Activated CD4-positive, alpha-beta T cell treated with anti-CD3 and anti-CD28 coated beads, Interleukin-2, amount 50 U/mL, for 1 hour (primary cell): ENCODE measurements at places on chromosomes 7 and 10.

DNA sequence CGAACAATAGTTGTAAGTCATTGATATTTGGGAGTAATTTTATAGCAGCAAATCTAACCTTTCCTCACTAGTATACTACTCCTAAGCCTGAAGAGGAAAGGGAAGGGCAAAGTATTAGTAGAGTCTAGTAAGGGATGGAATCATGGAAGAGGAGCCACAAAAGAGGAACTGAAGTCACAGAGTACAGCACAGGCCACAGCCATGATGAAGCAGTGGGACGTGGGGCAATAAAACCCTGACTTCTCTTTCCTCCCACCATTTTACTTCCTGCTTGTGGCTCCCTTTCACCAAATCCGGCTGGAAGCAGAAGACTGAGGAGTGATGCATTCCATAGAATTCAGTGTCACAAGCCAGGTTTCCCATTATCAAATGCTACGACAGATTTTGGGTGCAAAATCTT lies 58.7 kb downstream of the CABCOCO1 start:
- no peak for DNase-seq

- no peak for DNase-seq
These were observed 127.0 kb downstream of the LYZL1 start for GRCh38 chr10:29415876-29416275.

DNA sequence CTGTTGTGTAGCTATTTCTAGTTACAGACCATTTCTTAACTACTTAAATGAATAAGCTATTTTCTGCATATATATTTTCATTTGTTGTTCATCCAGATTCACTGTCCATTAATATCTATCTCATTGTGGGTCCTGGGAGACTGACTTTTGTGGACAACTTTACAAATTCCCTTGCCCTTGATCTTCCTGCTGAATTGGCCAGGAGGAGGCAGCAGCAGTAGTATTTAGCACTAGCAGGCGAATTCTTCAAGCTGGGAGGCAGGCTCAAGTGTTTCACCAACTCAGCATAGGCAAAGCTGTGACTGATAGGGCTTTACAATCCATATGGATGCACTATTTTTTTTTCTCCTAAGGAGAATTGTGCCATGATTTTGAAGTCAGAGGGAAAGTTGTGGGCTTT lies 461.0 kb upstream of the NRG3 start:
- DNase-seq = no peak

DNA sequence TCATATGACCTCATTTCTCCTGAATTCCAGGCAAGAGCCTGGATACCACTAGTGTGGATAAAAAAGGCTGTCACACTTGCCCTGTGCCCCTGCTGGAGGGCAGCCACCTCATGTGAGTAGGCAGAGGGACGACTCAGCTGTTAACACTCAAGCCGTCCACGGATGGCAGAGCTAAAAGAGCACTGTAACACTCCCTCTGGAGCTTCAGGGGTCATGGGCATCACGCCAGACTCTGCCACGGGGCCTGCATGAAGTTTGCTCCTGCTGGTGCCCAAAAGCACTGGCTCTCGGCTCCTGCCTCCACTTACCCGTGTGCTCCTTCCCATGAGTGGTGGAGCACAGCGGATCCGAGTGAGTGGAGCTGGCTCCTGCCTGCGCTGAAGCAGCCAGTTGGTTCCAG lies 919.8 kb upstream of the C7orf33 start:
- DNase-seq = no peak

DNA sequence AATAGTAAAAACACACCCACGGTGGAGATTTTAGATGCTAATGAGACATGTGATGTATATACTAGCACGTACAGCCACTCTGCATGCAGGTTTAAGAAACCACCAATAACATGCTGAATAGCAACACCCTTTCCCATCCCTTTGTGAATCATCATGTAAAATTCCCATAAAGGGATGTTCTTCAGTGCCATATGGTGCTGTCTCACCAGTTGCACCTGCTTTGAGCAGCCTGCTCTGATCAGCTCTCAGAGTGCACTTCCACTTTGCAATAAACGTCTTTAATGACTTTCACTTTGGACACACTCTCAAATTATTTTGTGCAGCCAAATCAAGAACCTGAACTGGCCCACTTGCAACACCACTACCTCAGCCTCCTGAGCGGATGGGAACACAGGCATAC lies 615.0 kb downstream of the ANKRD7 start:
- no peak for DNase-seq

DNA sequence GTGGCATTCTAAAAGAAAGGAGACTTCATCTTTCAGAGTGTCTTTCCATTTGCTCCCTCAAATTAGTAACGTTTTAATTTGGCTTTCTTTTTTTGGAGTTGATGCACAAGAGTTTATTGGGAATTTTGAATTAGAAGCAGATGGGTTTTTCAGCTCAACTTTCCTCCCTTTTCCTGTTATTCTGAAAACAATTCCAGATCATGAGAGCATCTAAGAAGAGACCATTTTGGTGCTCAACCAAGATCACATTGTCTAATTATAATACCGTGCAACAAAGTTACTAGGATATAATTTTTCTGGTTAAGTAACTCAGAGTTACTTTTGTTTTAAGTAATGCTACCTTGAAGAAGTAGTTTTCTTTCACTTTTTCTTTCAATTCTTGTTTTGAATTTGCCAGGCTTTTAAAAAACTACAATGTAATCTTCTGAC lies 396.6 kb upstream of the KLF6 start:
- DNase-seq = no peak

DNA sequence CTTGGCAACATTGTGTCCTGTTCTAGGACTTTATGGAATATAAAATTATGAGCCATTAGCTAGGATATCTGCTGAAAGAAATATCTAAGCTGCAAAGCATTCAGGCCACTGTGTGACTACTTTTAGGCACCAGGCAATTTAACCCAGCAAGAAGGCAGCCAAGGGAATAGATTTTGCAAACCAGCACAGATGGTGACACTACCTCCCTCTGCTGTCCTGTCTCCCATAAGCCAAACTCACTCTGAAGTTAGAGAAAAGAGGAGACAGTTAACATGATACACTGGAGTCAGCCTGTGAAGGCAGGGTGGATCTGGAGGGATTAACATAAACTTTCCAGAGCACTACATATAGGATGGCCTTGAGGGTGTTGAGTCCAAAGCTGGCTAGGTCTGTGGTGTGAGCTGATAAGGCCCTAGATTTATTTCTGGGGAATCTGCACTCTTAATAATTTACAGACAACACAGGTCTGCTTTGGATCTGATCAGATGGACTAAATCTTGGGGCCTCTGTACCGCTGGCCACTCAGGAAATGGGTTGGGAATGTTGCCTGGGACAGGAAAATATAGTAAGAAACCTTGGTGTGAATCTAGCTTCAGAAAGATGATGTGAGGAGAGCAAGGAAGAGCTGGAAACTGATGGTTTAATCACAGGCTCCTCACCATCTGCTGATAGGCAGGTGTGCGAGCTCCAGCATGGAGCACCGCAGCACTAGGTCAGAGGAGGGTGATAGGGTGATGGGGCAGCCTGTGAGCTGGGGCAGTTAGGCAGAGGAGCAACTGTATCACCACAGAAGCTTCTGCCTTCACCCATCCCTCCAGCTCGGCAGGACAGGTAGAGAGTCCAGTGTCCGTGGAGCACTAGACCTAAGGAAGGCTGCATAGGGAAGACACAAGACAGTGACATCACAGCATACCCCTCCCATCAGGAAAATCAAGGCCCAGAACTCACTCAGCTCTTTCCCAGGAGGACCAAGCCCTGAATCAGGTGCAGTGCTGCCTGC lies 229.9 kb upstream of the PRSS1 start:
- DNase-seq = no peak

GRCh38 chr7:131553931-131554330 lies 2.5 kb downstream of the PODXL start:
- no peak for DNase-seq

DNA sequence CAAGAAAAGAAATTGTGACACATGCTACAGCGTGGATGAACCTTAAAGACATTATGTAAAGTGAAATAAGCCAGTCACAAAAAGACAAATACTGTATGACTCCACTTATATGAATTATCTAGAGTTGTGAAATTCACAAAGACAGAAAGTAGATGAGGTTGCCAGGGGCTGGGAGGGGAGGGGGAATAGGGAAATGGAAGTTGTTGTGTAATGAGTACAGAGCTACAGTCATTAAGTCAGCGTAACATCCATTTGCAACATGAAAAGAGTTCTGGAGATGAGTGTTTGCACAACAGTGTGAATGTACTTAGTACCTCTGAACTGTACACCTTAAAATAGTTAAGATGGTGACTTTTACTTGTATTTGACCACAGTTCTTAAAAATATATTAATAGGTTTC lies 112.1 kb upstream of the CDK1 start:
- no peak for DNase-seq

DNA sequence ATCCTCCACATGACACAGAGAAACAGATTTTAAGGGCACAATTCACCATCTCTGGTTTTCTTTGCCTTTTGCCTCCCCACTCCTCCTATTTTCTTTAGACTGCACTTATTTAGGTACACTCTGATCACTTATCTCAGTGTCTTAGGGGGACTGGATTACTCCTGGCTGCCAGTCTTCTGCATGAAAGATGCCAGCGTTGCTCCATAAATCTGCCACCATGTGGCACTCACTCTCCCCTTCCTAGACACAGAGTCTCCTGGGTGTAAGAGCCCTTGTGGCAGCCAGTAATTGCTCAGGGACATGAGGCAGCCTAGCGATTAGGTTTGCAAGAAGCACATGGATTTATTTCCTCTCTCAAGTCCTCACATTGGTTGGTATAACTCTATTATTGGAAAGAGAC lies 34.5 kb upstream of the RBM20 start:
- no peak for DNase-seq

DNA sequence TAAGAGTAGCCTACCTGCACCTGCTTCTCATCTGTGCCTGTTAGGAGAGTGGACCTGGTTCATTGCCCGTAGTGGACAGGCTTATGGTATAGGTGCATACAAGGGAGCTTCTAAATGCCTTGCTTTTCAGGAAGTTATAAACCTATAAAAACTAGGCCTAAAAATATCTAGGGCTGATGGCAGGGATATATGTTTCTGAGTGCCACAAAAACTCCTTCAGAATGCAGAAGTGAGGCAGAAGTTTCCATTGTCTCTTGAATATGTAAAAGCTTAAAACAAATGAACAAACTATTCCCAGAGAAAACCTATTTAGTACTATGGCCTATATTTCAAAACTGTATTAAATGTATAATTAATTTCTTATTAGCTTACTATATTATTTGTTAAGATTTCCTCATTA lies 91.8 kb downstream of the RNLS start:
- DNase-seq = no peak

DNA sequence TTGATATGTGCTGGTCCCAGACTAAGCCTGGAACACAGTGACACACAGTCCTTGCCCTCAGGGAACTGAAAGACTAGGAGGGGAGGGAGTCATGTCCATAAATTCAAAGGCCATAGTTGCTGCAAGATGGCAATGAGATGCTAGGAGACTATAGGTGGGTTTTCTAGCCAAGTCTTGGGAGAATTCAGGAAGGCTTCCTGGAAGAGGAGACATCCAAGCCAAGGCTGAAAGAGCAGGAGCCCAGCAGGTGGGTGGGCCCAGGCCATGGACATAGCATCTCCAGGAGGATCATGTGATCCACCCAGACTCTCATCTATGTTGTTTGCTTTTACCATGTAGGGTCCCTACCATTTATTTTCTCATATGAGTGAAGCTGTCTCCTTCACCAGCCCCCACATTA lies 335.1 kb downstream of the DPP6 start:
- no peak for DNase-seq

DNA sequence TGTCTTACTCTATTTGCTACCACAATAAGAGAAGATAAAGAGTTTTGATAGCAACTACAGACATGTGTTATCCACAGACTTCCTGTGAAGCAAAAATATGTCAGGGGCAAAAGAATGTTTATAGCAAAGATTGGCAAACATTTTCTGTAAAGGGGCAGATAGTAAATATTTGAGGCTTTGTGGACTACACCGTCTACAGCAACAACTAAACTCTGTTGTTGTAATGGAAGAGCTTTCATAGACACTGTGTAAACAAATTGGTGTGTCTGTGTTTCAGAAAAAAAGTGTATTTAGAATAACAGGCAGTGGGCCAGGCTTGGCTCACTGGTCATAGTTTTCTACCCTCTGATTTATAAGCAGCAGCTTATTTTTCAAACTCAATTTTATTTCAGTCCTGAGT lies 521.4 kb downstream of the ANKRD7 start:
- DNase-seq = no peak

DNA sequence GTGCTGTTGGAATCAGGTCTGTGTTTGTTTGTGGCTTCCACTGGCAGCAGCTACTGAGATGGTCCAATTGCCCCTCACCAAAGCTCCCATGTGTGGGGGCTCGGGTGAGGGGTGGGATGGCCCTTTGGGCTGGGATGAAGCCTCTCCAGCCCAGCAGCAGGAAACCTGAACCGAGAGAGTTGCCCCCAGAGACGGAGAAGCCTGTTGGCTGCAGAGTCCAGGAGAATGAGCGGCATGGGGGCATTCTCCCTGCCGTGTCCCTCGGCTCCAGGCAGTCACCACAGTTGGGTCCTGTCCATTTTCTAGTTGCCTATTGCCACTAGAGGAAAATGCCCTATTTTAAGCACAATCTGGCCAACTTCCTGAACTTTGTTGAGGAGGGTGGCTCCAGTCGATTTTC lies 222.2 kb upstream of the PPP2R2D start:
- DNase-seq = no peak

- DNase-seq = no peak
These were observed 132.8 kb downstream of the SEMA3C start for GRCh38 chr7:80785961-80786536.

- no peak for DNase-seq
These were observed 357.6 kb downstream of the DPP6 start for GRCh38 chr7:154409703-154410311.

DNA sequence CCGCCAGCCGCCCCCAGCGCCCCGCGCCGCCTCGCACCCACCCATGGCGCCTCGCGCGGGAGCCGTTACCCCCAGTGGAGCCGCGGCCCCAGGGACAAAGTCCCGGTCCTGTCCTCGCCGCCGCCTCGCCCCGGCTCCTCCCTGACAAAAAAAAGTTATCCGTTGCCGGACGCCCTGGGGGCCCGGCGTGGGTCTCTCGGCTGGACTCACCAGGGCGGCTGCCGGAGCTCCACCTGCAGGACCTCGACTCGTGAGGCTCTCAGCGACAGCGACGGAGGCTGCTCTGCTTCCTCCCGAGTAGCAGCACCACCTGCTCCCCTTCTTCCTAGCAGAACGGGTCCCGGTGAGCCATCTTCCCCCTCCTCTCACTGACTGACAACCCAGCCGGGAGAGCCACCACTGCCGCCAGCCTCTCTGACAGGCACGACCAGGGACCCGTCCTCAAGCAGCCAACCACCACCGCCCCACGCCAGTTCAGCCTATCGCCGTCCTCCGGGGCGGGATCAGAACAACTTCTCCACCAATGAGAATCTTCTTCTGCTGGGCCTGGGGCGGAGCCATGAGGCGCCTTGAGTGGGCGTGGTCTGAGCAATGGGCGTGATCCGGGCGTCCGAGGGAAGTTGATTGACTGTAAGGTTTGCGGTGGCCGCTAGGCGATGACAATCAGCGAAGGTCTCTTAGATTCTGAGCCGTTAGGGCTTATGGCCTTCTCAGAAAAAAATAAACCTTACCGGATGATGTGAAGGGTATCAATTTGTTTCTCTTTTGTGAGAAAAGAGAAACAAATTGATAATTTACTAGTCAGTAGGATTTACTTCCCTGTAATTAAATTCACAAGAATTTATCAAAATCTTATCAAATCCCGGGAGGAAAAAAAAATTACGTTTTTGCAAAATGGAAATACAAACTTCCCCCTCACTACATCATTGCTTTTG lies at the start of gene HYCC1:
Gene HYCC1 (minus strand): TSS at position 416 of the 935 bp plus-strand sequence. CDS start 23,019 bp downstream, outside the sequence.
- DNase-seq = peak; percentile 98
